ENCODE measurements at places on chromosomes 16 and 17. TPM values are rescaled to one million over a fixed set of nuclear protein-coding genes. Genes with fewer than 3 reads are reported as not detected.

DNA sequence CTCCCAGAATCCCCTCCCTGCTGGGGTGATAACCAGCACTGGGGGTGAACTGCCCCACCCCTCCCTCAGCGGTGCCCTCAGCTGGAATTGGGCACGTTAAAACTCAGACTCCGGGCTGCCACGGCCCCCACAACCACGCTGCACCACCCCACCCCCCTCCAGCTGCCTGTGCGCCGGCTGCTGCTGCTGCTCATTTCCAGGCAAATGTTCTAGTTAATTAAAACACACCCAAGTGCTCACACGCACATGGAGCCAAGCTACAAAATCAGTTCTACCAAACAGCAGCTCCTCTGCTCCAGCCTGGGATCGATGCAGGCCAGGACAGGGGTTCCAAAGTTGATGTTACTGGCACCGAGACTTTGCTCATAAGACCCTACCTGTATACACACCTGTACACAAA lies 180.5 kb downstream of the ZNF423 start:
- no peak for DNase-seq

GRCh38 chr16:336269-336668 lies 16.3 kb downstream of the AXIN1 start:
- no peak for DNase-seq

- no peak for DNase-seq
Observed at GRCh38 chr17:78497115-78497540, 80.1 kb downstream of the DNAH17 start.

DNA sequence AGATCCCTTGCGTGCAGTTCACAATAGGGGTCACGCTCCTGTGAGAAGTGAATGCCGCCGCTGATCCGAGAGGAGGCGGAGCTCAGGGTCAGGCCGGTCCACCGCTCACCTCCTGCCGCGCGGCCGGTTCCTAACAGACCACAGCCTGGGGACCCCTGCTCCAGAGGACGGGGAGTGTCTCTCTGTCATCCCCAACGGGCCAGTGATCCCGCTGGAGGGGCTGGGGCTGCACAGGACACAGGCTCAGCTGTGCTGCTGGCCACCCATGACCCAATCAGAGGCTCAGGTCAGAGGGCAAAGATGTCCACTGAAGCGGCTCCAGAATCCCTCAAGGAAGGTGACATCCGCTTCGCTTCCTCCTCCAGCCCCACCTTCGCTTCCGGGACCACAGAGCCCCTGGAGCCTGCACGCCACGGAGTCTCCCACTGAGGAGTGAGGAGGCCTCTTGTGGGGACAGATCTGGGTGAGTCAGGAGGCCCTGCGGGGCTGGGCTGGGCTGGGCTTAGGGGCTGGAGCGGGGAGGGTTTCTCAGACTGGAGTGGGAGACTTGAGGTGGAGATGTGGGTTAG lies 115.4 kb downstream of the METRNL start:
- peak; percentile 91 for DNase-seq

DNA sequence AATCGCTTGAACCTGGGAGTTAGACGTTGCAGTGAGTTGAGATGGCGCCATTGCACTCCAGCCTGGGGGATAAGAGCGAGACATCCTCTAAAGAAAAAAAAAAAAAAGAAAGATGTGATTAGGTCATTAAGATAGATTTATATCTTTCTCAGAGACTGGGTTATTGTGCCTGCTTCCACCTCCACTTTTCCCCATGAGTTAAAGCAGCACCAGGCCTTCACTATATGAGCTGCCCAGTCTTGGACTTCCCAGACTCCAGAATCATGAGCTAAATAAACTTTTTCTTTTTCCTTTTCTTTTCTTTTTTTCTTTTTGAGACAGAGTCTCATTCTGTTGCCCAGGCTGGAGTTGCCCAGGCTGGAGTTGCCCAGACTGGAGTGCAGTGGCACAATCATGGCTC lies 19.4 kb upstream of the CDH1 start:
- DNase-seq = no peak

GRCh38 chr16:68084504-68085258 lies 489 bp upstream of the NFATC3 start:
- DNase-seq = no peak

GRCh38 chr16:14485121-14485551 lies 144.9 kb downstream of the PARN start:
- no peak for DNase-seq

- DNase-seq = no peak
Observed at GRCh38 chr17:32382526-32383223, 32.7 kb downstream of the ZNF207 start.

DNA sequence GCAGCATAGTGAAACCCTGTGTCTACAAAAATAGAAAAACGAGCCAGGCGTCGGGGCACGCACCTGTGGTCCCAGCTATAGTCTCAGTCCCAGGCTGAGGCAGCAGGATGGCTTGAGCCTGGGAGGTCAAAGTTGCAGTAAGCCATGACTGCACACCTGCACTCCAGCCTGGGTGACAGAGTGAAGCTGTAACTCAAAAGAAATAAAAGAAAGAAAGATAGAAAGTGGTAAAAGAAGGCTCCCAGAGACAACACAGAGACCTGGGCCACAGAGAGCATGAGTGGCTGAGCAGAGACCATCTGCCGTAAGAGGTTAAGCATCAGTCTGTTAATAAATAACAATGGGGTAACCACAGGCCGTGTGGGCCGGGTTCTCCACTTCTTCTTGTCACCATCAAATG lies 15.3 kb upstream of the HEXD start:
- no peak for DNase-seq

DNA sequence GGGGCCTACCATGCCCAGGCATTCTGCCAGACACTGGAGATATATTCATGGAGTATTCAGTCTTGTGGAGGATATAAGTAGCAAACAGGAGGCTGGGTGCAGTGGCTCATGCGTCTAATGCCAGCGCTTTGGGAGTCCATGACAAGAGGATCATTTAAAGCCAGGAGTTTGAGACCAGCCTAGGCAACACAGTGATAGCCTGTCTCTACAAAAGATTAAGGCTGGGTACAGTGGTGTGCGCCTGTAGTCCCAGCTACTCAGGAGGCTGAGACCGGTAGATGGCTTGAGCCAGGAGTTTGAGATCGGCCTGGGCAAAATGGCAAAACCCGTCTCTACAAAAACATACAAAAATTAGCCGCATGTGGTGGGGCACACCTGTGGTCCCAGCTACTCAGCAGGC lies 37.7 kb upstream of the CDH3 start:
- no peak for DNase-seq

DNA sequence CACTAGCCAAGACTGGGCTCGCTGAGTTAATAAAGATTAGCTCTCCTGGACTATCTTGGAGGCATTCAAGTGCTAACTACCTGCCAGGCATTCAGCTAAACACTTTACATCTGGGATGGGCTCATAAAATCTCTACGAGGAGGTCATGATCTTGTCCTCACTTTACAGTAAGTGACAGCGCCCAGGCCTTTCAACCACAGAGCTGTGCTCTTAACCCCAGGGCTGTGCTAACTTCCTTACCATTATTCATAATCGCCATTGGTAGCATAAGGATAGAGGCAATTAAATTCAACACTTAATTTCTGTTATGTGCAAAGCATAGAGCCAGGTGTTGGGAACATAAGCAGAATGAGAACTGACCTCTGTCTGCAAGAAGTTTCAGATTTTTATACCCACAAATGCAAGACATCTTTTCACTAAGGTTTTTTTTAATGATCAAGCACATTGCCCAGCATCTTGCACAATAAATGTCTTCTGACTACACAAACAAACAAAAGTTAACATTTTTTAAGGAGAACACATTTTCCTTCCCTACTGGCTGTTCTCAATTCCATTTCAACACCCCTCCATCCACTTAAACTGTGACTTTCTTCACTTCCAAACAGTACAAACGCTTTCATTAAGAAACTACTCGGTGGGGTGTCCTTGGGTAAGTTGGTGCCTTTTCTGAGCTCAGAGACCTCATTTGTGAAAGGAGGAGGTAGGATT lies 172.3 kb downstream of the C16orf78 start:
- DNase-seq = peak; percentile 2

DNA sequence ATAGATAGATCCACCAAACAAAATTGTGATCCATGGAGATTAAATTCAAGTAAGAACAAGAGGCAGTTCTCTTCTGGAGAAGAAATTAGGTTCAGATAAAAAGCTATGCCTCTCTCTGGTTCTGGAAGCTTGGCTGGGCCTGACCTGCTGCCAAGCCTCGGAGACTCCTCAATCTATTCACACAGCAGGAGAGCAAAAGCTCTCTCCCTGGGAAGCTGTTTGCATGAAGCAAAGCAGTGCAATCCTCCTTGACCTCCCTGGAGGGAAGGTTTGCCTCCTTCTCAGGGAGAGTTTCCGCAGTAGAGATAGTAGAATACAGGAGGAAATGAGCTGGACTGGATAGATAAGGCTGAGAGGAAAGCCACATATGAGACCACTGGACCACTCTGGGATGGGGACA lies 78.1 kb upstream of the GNAO1 start:
- no peak for DNase-seq

DNA sequence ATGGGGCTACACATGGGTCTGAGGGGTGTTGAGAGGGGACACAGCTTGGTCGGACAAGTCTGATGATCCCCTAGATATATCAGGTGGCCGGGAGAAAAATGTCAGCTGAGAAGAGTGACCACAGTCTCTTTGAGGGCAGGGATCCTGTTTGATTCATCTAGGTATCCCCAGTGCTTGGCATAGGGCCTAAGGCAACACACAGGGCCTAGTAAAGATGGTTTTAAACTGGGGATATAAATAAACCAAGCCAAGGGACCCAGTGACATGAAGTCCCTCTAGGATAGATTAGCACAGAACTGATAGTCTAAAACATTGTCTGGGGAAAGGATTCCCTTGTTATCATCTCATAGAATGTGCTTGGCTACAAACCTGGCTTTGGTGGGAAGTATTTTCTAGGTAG lies 1.4 kb downstream of the ERCC4 start:
- DNase-seq = no peak

- no peak for DNase-seq
Observed at GRCh38 chr17:4735876-4736651, 3.6 kb upstream of the ZMYND15 start.

DNA sequence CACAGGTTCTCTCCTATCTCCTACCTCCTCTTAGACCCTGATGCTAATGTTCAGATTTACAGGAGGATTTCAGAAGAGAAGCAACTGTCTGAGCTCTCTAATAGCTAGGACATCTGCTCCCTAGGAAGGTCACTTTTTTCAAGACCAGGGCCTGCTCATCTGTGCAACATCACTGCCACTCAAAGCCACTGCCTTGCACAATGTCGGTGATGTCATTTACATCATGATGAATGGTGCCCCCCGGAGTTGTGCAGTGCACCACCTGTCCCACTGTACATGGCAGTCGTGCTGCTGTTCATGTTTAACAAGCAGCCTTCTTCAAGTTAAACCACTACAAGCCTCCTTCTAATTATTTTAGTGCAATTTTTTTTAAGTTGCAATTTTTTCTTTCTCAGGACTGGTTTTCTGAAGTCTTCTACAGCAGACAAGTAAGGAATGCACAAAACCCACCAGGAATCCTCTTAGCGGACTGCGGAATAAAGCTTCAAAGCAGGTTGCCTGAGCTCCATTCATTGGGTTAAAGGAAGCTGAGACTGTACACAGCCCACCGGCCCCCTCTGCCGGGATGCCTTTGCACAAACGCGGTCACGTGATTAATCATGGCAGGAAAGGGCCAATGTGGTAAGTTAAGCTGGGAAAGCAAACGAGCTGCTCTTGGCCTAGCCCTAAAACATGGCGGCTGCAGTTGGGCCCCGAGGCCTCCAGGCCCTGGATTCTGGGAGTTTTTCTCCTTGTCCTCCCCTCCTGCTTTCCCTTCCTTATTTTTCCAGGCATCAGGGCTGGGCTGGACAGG lies 74.1 kb downstream of the MYH11 start:
- DNase-seq = no peak

DNA sequence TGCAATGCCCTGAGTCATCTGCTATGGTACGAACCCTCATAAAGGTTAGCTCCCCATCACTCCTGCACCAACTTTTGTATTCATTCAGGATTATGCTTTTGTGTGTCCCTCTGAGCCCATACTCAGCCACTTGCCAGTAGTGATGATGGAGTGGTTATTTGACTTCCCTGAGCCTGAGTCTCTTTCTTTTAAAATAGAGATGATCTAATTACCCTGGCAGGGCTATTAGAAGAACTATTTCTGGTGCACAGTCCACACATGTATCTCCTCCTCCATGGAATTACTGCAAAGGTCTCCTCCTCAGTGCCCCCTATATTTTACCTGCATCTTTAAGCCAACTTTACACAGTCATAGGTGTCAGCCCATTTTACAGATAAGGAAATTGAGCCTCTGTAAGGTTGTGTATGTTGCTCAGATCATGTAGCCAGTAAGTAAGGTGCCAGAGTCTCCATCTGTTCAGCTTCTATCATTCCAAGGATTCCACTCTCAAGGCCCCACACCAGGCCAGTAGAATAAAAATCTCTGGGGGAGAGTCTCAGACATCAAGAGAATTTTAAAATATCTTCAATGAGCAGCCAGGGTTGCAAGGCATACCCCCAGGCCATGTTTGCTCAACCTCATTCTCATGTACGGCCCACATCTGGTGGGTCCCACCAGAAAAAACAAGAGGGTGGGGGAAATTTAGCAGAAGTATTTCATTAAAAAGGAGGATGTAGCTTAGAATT lies 333.7 kb upstream of the HSBP1 start:
- no peak for DNase-seq

DNA sequence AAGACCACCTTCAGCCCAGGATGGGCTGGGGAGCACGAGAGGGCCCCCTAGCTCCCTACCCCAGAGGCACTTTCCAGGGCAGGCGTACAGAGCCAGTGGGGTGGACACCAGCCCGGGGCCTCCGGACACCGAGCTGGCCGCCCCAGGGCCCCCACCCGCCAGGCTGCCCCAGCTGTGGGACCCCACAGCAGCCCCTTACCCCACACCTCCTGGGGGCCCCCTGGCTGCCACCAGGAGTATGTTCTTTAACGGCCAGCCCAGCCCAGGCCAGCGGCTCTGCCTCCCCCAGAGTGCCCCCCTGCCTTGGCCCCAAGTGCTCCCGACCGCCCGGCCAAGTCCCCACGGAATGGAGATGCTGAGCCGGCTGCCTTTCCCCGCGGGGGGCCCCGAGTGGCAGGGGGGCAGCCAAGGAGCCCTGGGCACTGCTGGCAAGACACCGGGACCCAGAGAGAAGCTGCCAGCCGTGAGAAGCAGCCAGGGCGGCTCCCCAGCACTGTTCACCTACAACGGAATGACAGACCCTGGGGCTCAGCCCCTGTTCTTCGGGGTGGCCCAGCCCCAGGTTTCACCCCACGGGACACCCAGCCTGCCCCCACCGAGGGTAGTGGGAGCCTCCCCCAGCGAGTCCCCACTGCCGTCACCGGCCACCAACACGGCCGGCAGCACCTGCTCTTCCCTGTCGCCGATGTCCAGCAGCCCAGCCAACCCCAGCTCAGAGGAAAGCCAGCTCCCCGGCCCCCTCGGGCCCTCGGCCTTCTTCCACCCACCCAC lies 24.3 kb upstream of the ZFPM1 start:
- no peak for DNase-seq

GRCh38 chr17:59542960-59543635 lies 22.3 kb upstream of the DHX40 start:
- DNase-seq = no peak

GRCh38 chr17:67528751-67529436 lies 151.8 kb downstream of the PITPNC1 start:
- DNase-seq = peak; percentile 94

The GGT6 gene
- not detected for total RNA-seq

The JUP gene
- total RNA-seq = 18.8 TPM

The CIBAR2 gene
- total RNA-seq = not detected

The KRT12 gene
- not detected for total RNA-seq

The CACNG1 gene
- total RNA-seq = not detected

The KRT16 gene
- 5.9 TPM for total RNA-seq

The TIMP2 gene
- 535 TPM for total RNA-seq

The PDIA2 gene
- total RNA-seq = 1.5 TPM

The EVPLL gene
- total RNA-seq = not detected

The SRR gene
- 16.5 TPM for total RNA-seq

The ST6GALNAC1 gene
- total RNA-seq = not detected

The HS3ST3B1 gene
- total RNA-seq = 27.1 TPM

The FBXL19 gene
- total RNA-seq = 19.4 TPM

Measured in chondrocyte (in vitro differentiated cells).